ENCODE measurements at places on chromosomes 7 and 10.

- DNase-seq, result no peak
These were observed 91.8 kb downstream of the TRRAP start for GRCh38 chr7:98970016-98970615.

DNA sequence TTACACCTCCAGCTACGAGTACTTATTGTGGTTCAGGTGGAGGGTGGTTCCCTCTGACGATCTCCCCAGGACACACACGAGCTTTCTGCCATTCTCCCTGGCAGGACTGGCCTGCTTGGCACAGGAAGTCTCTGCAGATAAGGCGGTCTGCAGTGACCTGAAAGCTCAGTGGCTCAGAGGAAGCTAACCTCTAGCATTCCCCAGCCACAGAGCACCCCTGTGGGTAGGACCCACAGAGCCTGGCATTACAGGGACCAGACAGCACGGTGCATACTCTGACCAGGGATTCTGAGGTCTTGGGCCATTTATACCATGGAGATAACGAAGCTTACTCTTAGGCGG is 1.9 kb upstream of the GPR146 start:
- no peak for DNase-seq

GRCh38 chr10:107022600-107023354 is 141.7 kb downstream of the SORCS1 start:
- DNase-seq, result no peak

DNA sequence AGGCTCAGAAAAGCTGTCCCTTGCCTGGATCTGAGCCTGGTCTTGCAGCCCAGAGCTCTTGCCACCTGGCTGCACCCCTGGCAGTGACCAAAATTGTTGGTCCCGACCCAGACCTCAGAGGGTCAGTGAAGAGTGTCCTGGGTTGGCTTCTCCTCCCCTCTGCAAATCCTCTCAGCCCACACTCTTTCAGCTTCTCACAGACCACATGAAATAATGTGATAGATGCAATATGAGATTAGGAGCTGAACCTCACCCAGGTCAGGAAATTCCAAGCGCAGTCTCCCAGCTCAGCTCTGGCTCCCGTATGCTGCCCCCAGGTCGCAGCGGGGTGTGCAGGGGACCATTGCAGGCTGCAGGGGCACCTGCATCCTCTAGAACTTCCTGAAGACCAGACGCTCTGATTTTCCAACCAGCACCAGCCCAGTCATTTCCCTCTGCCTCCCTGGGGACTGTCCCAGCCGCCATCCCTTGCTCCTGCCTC is 19.6 kb upstream of the RET start:
- DNase-seq, result no peak

DNA sequence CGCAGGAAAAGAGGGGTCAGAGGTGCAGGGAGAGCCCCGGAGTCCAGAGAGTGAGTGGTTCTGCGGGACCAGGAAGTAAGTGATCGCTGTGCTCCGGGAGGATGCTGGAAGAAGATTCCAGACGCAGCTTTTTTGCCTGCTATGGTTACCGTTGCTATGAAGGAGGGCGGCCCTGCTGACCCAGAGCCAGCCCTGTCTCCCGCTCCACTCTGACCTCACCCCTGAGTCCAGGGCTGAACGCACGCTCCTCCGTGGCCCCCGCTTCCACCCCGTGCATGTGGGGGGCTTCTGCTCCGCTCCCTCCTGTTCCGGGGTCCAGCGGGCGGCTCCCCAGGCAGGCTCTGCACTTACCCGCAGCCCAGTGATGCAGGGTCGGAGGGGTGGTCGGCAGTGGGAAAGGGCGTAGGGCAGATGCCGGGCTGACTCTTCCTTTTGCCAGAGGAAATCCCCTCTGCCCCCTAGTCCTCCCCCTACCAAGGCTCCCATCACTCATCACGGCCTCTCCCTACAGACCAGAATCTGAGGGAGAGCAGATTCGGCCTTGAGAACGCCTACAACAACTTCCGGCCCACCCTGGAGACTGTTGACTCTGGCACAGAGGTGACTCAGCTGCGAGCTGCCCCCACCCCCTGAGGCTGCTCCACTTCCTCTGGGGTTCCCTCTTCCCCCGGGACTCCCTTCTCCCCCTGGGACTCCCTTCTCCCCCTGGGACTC is 2.7 kb upstream of the MUC17 start:
- peak; percentile 96 for DNase-seq

DNA sequence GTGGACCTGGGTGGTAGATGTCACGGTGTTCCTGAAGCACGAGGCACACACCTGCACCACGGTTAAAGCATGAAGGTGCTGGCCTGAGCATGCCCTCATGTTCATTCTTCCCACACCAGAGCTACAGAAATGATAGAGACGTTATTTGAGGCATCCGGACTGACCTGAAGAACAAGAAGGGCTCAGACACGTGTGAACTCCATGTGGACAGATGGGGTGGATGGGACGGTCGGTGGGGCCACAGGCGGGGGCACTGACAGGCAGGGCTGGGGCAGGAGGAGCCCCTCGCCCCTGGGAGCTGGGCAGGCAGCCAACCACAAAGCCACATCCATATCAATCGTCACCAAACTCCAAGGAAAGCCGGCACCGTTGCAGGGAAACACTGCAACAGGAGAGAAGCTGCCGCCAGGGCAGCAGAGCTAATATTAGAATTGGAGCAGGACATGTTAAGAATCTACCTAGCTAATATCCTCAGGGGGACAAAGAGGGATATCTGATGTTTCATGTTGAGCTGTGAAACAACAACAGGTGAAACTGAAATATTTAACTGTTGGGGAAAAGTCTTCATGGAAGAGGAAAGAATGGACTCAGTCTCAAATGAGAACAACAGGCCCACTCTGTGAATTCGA is 37.8 kb upstream of the DIP2C start:
- no peak for DNase-seq

DNA sequence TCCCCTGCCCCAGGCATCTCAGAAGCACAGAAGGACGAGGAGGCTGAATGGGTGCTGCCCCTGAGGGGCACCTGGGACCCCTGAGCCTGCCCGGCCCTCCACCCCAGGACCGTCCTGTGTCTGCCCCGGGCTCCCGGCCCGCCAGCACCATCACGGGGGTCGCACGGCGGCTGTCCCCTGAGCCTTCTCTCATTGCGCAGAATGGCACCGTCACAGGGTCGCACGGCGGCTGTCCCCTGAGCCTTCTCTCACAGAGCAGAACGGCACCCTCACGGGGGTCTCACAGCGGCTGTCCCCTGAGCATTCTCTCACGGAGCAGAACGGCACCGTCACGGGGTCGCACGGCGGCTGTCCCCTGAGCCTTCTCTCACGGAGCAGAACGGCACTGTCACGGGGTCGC is 31.5 kb downstream of the FAM20C start:
- no peak for DNase-seq

DNA sequence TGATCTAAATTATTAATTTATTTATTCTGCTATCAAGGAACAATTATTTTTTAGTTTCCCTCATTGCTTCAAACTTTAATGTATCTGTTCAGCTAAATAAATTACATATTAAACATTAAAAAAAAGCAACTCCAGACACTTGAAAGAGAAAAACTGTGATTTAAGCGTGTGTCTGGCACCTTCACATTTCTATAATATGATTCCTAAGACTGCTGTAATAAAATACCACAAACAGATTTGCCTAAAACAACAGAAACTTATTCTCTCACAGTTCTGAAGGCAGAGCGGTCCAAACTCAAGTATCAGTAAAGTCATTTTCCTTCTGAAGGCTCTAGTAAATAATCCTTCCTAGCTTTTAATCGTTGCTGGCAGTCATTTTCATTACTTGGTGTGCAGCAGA is 580.4 kb upstream of the KCND2 start:
- no peak for DNase-seq
